Muscle of leg (tissue), 16 donors: ENCODE measurements at places on chromosomes 5 and 9. TPM values are rescaled to one million over a fixed set of nuclear protein-coding genes. Genes with fewer than 3 reads are reported as not detected.

GRCh38 chr5:157464519-157465171, 4.6 kb downstream of the NIPAL4 start:
- DNase-seq: no peak

DNA sequence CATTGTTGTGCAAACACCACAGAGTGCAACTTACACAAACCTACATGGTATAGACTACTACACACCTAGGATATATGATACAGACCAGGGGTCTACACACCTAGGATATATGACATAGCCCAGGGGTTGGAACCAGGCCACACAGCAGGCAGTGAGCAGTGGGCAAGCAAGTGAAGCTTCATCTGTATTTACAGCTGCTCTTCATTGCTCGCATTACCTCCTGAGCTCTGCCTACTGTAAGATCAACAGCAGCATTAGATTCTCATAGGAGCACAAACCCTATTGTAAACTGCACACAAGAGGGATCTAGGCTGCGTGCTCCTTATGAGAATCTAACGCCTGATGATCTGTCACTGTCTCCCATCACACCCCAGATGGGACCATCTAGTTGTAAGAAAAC, 56.6 kb downstream of the AP3B1 start:
- DNase-seq: no peak

- DNase-seq: no peak
Measured at GRCh38 chr5:62284946-62285891, 20.8 kb upstream of the KIF2A start.

DNA sequence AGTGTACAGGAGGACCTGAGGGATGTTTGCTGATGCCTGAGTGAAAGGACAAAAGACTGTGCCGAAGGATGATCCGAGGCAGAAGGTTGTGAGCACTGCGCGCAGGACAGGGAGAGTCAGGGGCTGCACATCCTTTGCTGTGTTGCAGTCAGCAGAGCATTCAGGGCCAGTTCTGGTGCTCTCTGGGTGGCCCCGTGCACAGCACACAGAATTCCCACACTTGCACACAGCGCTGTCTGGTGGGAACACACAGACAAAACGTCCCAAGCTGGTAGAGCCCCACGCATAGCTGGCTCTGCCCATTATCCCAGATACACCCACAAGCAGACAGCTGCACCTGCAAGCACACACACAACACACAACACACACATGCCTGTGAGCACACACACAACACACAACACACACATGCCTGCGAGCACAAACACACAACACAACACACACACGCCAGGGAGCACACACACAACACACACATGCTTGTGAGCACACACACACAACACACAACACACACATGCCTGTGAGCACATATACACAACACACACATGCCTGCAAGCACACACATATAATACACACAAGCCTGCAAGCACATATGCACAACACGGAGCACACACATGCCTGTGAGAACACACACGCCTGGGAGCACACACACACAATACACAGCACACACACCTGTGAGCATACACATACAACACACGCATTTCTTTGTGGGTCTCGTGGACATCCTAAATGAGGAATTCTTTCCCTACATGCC, 74.4 kb downstream of the FGF18 start:
- no peak for DNase-seq

ABLIM3 gene
- total RNA-seq: 33.2 TPM

GRCh38 chr9:92954886-92955285, 7.6 kb downstream of the FGD3 start:
- no peak for DNase-seq
